ENCODE measurements at places on chromosomes 6 and 20.

- no peak for DNase-seq
These were observed 17.5 kb downstream of the PTK7 start for GRCh38 chr6:43093436-43094289.

- no peak for DNase-seq
These were observed 85.9 kb upstream of the PCSK2 start for GRCh38 chr20:17140894-17141293.

- DNase-seq, result no peak
These were observed 4.4 kb downstream of the TFAP2A start for GRCh38 chr6:10410207-10411050.

GRCh38 chr6:145544041-145544440, 191.3 kb downstream of the EPM2A start:
- DNase-seq, result no peak

DNA sequence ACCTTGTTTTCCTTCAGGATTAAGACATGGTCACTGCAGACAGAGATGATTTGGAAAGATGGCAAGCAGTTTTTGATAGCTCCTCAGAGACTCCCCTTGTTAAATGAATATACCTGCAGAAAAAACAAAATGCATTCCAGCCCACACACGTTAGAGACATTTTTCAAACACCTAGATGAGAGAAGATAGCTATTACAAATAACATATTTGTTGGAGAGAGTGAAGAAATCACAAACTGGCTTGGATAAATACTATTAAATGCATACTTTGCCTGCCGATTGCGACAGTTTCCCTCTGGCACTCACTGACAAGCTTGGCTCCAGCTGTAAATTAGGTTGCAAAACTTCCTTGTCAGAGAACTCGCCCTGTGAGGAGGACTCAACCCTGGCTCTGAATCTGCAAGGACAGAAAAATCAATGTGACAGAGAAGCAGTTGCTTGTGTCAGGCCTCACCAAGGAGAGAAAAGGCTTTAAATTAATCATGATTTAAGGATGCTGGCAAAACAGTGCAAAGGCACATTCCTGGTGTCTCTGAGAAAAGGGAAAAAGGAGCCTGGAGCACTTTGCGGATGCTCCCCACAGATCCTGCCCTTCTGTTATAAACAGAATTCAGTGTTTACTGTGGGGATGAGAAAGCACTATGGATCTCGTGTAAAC, 423.7 kb upstream of the MARCKS start:
- no peak for DNase-seq

DNA sequence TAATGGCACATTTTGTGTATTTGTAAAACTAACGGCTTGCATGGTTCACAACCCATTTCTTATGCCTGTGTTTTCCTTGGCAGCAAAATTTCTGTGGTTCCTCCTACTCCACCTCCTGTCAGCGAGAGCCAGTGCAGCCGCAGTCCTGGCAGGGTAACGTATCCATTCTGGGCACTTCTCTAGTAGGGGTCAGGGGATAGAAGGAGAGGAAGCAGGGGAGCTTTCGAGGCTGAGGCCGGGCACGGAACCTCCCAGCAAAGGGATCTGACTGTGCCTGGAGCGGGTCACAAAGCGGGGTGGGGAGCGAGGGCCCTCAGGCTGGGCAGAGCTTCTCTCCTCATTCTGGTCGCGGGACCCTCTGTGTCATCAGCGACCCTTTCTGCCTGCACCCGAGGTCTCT, 58.4 kb downstream of the SYTL3 start:
- no peak for DNase-seq

GRCh38 chr20:50746138-50746940, 15.0 kb downstream of the PARD6B start:
- no peak for DNase-seq

All from stimulated activated CD4-positive, alpha-beta T cell treated with anti-CD3 and anti-CD28 coated beads, Interleukin-1b, Interleukin-23, amount 100 ng/mL, for 24 hours (primary cell).